ENCODE measurements at places on chromosomes 5 and 9. TPM values are rescaled to one million over a fixed set of nuclear protein-coding genes. Genes with fewer than 3 reads are reported as not detected.

The SH3PXD2B gene
- 10.5 TPM for total RNA-seq

The ADAMTS19 gene
- total RNA-seq = 3.3 TPM

The CLIC3 gene
- total RNA-seq = 3.3 TPM

The GPRIN1 gene
- total RNA-seq = 1.5 TPM

The CEP78 gene
- total RNA-seq = 7.4 TPM

The PCDHGA5 gene
- 10.7 TPM for total RNA-seq

The CCL21 gene
- 66.0 TPM for total RNA-seq

The FGF1 gene
- not detected for total RNA-seq

The ARSI gene
- total RNA-seq = not detected

The ZNF608 gene
- 19.8 TPM for total RNA-seq

The WWC1 gene
- 51.9 TPM for total RNA-seq

The SPINK5 gene
- total RNA-seq = not detected

The KDM4C gene
- total RNA-seq = 90.7 TPM

The ARHGEF28 gene
- total RNA-seq = 18.9 TPM

The NAIP gene
- 34.7 TPM for total RNA-seq

The HK3 gene
- 1.6 TPM for total RNA-seq

The TMEM250 gene
- total RNA-seq = 34.7 TPM

The PCDHB2 gene
- 0.35 TPM for total RNA-seq

All from Peyer's patch (tissue), 4 donors.